ENCODE measurements at places on chromosomes 7 and 10.

DNA sequence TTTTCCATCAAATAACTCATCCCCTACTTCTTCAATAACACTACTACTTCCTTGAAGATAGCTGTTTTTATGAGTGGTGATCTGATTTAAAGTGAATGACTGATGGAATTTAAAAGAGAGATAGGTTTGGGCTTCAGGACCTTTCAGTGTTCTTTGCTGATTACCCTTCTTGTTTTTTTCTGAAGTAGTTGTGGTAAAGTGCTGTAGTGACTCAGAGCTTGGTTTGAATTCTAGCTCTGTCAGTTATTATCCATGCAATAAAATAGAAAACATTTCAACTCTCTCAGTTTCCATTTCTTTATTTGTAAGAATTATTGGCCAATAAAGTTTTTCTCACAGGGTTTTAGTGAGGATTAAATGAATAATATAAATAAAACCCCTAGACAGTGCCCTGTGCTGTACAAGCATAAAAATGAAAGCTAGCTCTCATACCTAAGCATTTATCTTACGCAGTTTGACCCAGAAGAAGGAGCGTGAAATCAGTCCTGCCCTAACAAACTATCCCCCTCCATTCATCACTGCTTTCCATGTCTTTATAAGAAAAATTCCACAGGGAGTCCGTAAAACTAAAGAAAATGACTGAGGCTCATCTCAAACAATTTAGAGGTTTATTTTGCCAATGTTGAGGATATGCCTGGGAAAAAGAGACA is 25.1 kb upstream of the AKAP9 start:
- ATAC-seq, result no peak

DNA sequence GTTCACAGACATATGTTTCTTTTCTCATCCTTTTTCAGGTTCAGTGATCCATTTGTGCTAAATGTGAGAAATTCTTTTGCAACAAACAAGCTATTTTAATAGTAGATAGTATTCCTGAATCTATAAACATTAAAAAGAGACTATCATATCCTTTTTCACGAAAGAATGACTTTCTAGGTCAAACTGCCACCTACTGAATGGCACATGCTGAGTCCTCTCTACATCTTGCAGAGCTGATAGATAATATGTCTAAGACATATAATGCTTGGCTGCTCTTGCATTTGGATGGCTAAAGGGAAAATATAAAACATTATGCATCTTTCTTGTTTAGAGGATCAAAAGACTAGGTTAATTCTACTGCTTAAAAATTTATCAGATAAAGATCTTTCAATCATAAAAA is 114.1 kb upstream of the SLC26A5 start:
- ATAC-seq, result no peak

DNA sequence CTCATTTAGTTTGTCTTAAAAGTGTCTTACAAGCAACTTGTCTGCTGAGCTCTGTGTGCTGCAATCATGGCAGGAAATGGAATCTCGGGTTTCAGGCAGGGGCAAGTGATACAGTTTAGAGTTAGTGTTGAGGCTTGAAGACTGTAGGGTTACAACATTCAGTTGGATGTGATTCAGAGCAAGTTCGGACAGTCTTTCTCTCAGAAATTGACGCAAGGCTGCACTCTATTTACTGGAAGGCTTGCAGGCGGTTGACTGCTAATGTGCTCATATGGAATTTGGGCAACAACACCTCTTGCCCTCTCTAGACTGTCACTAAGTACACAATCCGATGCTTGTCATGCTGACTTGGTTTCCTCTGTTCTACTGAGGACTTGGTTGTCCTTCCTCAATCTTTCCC is 161.7 kb upstream of the BMPER start:
- ATAC-seq, result peak; percentile 87

DNA sequence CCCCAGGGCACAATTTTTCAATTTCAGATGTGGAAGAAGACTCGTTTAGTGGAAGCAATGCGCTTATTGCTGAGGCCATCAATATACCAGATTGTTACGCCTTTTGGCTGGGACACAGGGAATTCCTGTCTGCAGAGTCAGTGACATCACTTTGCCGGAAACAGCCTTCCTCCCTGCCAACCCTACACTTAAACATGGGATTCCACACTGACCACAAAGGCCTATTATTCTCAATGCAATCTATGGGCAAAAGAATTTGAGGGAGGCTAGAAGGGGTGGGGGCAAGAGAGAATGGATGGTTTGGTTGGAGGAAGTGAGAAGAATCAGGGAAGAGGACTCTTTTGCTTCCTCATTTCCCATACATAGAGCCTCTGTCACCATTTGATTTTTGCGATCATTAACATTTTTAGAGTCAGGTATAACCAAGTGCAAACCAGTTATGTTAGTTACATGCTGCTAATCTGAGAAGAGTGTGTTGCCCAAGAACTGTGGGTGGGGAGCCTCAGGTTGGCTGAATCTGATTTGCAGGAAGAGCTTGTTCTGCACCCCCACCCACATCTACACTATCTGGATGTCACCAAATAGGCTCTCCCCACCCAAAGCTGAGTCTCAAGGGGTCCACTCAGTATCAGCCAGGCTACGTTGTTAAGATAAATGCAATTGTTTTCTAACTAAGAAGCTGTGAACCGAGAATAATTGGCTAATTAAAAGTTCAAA is 58.2 kb downstream of the ENTPD1 start:
- ATAC-seq, result peak; percentile 79

- ATAC-seq, result no peak
Observed at GRCh38 chr7:124480821-124481290, 284.7 kb downstream of the GPR37 start.

- no peak for ATAC-seq
Observed at GRCh38 chr10:63221950-63222349, 88.8 kb downstream of the NRBF2 start.

DNA sequence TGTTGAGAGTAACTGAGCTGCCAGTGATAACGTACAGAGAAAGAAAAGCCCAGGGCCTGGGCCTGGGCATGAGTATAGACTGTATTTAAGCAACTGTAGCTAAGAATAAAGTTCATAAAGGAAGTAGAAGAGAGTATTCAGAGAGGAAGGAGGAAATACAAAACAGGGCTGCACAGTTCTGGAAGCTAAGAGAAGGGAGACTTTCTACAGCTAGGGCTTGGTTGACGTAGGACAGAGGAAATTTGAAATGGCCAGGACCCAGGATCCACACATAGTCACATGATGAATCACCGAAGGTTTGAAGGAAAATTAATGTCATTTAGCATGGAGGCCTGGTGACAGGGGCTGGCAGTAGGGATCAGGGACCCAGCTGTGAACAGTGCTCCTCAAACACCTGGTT is 66.7 kb downstream of the ARL4A start:
- peak; percentile 55 for ATAC-seq

- no peak for ATAC-seq
Observed at GRCh38 chr7:69203871-69204270, 394.4 kb upstream of the AUTS2 start.

GRCh38 chr10:84360637-84361365 is 32.4 kb downstream of the CCSER2 start:
- no peak for ATAC-seq

DNA sequence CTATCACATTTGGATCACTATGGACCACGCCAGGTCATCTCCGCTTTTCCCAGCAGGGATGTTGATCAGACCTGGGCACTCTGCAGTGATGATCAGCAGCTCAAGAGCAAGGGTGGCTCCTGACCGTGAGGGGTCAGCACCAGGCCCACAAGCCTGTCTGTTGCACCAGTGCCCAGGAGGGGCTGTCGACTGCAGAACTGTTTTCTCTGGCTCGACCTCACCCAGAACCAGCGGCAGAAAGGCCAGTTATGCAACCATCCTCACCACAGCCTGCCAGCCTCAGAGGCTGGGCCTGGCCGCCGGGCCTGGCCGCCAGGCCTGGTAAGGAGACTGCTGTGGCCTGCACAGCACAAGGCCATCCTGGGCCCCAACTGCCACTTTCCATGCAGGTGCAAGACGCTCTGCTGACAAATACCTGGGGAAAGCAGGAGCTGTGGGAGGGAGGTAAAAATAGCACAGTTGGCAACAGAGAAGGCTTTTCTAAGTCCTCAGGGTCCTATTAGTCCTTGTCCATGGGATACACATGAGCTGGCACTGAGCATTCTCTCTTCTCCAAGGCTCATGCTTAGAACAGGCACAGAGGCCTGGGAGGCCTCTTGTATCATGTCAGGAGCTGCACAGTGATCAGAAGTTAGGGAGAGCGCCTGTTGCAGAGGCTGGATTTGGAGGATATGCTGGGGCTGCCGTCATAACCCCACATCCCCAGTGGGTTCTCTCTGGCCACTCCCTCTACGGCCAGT is 17.5 kb downstream of the KCNMA1 start:
- no peak for ATAC-seq

DNA sequence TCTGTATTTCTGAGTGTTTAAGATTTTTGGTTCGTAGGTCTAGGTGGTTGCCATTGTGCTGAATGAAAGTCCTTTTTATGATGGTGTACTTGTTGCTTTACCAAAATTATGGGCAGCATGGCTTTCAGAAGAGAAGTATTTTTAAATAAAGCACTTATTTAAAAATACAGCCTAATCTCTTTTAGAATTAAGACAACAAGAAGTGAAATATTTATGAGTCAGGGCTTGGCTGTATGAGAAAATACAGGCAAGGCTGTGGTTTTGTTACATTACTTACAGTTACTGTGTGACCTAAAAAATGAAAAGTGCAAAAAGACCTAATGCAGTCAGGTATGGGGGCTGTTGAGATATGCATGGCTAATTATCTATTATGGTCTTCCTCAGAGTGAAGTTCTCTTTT is 185.2 kb upstream of the PPP1R3A start:
- ATAC-seq, result no peak

DNA sequence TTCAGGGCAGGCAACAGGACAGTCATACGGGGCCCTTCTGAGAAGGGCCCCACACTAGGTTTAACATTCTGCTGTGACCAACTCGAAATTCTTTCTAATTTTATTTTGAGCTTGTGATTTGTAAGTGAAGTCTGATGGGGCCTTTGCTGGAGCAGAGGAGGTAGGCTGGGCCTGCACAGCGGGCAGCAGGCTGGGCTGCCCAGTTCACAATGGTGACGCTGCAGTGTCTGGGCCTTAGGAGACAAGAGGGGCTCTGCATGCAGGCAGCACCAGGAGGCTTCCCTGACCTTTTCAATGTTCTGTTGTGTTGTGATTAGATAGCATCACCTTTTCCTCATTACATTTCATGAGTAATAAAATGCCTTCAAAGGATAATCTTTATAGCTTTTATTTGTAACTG is 175.1 kb downstream of the CXCL12 start:
- ATAC-seq, result no peak

DNA sequence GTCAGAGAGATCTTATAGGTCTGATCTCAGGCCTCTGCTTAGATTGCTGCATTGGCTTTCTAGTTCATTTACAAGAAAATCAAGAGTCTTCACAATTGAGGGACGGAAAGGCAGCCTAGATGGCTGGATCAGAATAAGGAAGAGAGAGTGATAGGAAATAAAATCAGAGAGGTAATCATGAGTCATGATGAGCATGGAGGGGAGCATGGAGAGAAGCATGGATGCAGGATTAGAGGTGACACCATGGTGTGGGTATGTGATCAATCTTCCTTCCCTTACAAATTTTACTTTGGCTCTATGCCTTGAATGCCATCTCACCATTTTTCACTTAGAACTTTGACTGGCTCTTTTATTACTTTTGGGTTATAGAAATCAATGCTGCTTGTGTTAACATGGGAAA is 1.4 kb downstream of the BCCIP start:
- no peak for ATAC-seq

DNA sequence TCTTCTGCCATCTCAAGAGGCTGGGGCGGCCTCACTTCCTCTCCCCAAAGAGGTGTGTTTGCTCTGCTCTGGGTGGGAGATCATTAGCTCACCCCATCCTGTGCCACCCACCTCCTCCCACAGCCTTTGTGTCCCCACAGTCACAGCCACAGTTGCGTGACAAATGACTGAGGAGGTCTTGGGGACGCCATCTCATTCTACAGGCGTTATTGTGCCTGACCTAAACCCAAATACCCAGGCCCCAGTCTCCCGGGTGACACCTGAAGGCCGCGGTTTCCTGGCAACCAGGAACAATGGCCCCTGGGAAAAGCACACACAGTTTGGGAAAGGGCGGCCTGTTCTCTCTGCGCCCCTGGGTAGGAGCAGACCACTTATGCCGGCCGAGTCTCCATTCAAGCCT is 51.6 kb downstream of the SLIT1 start:
- ATAC-seq, result no peak

GRCh38 chr7:22427855-22428254 is 70.9 kb upstream of the RAPGEF5 start:
- ATAC-seq, result no peak

- ATAC-seq, result no peak
Observed at GRCh38 chr7:112105584-112106530, 100.3 kb downstream of the DOCK4 start.

GRCh38 chr10:123788981-123789380 is 102.6 kb downstream of the CPXM2 start:
- no peak for ATAC-seq

DNA sequence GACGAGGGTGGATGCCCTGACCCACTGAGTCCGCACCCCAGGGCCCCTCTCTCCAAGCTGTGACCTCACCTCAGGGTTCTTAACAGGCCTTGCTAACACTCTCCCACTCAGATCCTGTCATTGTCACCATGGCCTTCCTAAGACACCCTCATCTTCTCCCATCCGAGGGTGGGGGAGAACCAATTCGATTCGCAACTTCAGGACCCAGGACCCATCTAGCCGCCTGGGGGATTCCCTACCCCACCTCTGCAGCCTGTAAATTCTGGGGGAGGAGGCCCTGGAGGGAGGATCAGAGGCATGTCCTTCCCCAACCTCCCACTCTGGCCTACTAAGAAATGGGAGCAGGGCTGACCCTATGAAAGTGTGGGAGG is 17.4 kb downstream of the TRIM8 start:
- peak; percentile 9 for ATAC-seq

- no peak for ATAC-seq
Observed at GRCh38 chr7:40608321-40609075, 473.7 kb downstream of the SUGCT start.

GRCh38 chr7:45663167-45663921 is 89.2 kb downstream of the ADCY1 start:
- peak; percentile 52 for ATAC-seq

DNA sequence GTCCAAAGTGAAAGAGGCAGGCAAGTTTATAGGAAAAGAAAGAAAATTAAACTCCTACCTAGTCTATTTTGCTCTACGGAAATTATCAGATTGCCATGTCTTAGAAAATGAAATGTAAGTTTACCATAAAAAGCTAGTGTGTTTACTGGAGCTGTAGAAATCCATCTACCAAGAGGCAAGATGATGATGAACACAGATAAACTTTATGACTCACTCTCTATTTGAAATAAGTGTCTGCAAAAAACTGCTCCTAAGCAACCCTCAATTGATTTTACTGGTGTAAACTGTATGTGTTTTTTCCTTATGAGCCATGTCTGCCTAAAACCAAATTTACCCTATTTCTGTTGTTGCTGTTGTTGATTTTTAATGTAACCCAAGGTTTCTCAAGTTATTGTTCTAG is 73.8 kb upstream of the TMEM106B start:
- ATAC-seq, result no peak

- ATAC-seq, result no peak
Observed at GRCh38 chr10:71467161-71467560, 70.4 kb downstream of the CDH23 start.

DNA sequence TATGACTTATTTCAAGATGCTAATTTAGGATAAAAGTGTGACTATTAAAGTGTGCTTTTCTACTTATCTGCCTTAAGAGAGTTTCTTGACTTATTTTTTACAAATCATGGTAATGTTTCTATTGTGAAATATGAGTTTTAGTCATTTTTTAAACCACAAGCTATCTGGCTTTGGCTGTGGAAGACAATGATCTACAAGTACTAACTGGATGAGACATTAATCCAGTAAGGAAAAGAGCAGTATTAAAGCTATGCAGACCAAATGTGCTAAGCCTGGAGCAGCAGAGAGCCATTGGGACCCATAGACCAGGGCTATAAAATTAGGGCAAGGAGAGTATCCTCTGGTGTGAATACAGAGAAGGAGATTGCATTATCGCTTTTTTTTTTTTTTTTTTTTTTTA is 92.4 kb downstream of the SEMA3A start:
- ATAC-seq, result no peak

Measured in esophagus mucosa (tissue), 1 donor.